T-helper 1 cell (primary cell): ENCODE measurements at places on chromosomes 5 and 9.
A peak's percentile ranks its signal among the peaks of the same experiment; 100 is the strongest.

DNA sequence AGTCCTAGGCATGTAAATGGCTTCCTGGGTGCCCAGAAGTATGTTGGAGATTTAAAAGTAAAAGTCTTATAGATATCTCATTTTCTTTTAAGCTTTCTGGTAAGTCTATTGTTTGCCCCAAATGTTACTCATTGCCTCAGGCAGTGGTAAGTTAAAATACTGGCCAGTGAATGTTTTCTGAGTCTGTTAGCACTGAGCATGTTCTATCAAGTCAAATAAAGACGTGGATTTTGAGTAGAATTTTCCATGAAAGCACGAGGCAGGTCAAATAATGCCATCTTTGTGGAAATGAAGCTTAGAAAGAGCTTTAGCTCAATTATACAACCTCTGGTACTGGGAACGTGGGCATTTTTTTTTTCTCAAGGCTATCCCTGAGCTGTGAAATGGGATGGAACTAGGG is 651.3 kb upstream of the ACO1 start:
- DNase-seq, result no peak

GRCh38 chr9:68651280-68651893 is 53.7 kb upstream of the PIP5K1B start:
- DNase-seq, result no peak

GRCh38 chr9:137462986-137463930 is 4.1 kb upstream of the NSMF start:
- no peak for DNase-seq

DNA sequence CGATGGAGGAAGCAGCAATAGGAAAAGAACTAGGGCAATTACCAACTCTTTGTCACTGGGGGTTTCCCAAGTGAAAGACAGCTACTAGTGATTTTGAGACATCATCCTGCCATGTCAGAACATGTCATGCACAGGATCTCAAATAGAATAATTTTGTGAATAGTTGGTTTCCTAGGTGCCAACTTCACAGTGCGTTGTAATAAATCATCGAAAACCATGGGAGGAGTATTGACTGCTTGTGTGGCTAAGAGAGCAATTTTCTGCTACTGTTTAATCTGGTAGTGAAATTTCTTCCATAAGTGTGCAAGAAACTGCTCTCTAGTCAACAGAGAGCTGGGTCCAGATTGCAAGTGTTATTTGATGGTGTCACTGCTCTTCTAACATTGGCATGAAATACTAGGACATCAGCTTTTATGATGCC is 168.6 kb downstream of the NNT start:
- no peak for DNase-seq

DNA sequence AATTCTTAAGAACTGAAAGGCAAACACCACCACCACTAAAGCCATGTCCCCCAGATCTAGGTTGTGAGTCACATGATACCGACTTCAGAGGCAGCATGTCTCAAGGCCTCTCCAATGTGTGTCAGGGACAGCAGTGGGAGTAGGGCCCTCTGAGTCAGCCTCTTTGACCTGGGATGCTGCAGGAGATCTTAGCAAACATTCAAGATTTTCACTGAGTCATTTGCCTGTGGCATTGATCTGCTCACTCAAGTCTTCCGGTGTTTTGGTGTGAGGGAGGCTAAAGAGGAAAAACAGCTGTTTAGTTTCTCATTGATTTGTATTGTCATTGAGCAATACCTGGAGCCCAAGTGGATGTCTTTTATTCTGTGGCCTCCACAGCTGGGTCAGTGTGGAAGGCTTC is 36.1 kb downstream of the TMC1 start:
- DNase-seq, result no peak

GRCh38 chr5:167049771-167050567 is 1241.5 kb upstream of the WWC1 start:
- no peak for DNase-seq

DNA sequence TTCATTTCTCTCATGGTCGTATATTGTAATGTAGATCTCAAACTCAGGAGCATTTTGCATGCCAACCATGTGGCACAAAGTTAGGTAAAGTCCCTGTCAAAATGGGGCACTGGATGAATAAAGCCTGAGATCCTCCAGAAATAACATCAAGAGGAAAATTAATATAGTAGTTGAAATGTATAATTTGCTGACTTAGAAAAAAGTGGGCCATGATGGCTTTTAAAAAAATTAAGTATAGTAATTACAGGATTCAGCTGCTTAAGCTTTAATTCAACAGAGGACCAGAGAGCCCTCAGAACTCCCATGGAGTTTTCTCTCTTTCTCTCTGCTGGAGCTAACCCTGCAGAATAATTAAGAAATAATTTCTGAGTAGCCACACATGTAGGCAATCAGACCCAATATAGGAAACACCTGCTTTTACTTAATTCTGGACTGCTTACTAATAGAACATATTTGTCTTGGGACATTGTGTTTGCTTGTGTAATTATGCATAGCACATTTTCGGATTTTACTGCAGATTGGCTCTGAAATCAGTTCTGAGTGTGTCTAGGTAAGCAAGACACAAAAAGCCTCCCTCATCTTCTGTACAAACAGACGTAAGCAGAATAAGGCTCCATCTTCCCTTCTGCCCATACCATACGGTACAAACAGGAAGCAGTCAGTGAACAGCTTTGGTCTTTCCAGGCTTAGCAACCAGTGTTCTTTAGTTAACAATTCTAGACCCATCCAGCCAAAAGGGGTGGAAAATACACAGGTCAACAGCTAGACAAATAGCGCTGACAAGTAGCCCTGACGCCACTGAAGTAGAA is 26.5 kb upstream of the PCSK1 start:
- DNase-seq, result no peak

DNA sequence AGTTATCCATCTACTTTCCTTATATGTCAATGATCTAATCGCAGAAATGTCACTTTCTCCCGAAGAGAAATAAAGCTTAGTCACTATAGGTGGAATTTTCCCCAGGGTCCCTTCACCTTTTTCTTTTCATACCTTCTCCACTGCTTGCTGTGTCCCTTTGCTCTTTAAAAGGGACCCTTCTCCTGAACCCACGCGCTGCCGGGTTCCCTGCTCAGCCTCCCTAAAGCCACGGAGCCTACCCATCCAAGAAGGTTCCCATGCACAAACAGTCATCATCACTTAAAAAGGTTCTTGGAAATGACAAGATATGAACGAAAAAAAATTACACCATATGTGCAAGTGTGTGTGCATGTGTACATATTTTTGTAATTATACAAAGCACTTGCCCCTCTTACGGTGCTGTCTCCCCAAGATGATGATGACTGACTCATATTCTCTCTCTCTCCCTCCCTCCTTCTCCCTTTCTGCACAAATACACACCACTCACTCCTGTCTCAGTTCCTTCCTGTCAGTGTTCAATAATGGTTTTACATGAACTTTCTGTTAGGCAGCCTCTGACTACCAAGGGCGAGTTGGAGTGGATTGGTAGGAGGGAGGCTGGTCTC is 1.5 kb upstream of the PTPRD start:
- DNase-seq, result no peak

- peak; percentile 56 for DNase-seq
Observed at GRCh38 chr9:272251-273213, 57.9 kb downstream of the DOCK8 start.

DNA sequence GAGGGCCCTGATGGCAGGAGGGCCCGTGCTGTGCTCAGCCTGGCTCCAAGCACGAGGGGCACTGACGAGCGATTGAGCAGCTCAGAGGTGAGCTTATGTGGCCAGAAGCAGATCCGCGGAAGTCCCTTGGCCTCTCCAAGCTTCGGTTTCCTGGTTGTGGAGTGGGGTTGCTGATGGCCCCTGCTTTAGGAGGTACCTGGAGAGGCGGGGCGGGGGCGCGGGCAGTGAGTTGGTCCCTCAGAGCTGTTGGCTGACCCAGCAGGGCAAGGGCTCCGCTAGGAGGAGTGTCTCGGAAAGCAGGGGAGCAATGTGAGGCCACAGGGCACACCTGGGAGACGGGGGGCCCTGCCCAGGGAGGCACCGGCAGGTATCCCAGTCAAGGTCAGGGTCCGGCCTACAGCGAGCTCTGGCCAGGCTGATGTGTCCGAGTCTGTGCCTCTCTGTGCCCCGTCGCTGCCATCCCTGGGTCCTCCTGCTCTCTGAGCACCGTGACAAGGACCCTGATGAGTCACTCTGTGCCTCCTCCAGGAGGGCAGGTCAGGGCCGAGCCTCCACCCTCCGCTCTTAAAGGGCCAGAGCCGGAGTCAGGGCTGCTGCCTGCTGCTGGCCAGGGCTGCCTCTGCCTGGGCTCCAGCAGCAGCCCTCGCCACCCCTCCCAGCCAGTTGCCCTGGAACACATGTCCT is 14.8 kb downstream of the NCS1 start:
- DNase-seq, result no peak

DNA sequence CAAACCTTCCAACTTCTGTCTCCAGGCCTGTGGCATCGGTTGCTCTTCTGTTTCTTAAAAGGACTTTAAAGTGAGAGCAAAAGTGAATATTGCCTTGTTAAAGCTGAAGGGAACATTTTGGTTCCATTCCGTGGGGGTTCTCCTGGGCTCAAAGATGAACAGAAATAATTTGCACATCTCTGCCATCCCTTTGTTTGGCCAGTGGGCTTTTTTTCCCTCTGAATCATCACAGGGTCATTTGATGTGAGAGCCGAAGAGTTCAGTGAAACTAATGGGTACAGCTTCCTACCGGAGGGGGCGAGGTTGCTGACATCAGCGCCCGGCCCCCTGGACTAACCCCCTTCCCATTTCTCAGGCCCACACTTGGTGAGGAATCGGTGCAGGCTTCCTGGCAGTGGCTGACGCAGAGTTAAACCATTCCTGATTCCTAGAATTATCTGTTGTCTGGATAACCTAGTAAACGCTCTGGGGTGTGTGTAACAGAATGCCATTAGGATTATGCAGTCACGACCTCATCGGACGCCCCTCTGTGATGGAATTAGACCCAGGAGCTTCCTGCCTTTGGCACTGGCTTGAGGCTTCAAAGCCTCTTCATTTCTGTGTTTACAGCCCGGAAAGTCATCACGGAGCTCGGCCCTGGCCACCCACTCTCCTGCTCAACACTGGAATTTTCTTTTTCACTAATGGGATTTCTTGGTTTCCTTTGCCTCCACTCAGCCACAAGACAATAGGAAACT is 61.6 kb upstream of the RPL26L1 start:
- DNase-seq, result no peak

DNA sequence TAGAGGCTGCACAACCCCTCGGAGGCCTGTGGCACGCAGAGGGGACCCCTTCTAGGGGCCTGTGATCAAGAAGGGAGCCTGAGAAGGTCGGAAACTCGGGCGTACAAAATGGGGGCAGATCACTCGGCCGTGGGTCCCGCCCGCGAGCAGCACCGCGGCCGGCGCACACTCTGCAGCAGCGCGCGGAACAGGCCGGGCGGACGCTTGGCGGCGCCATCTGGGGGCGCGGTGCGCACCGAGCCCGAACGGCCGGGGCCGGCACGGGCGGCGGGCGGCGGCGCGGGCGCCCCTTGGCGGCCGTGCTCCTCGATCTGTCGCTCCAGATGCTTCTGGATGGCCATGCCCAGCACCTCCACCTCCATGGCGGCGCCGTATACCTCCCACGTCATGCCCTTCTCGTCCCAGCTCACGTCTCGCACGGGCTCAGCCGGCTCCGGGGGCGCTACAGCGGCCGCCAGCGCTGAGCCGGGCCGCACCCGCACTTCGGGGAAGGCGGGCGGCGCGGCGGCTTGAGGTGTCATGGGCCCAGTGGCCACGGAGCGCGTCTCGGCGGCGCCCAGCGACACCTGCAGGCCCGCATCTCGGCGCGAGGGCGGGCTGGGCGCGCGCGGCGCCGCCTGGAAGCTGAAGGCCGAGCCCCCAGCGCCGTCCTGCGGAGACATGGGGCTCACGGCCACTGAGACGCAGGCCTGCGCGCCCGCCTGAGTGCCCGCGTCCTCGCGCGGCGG is 13.1 kb downstream of the GPRIN1 start:
- peak; percentile 67 for DNase-seq

DNA sequence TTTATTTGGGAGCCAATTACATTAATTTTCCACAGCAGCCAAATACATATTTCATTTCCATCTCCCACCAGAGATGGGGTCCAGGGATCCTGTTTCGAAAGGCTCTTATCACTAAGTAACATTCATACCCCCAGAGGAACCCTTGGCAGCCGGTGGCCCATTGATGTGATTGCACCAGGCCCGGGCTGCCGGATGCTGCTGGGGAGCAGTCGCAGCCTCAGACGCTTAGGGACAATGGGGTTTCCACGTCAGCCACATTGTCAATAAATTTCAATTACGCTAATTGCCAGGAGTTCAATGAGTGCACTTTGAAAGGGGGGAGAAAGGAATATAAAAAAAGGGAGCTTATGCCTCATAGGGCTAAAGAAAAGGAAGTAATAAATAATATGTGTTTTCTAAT is 478.8 kb upstream of the ADAMTS16 start:
- no peak for DNase-seq

DNA sequence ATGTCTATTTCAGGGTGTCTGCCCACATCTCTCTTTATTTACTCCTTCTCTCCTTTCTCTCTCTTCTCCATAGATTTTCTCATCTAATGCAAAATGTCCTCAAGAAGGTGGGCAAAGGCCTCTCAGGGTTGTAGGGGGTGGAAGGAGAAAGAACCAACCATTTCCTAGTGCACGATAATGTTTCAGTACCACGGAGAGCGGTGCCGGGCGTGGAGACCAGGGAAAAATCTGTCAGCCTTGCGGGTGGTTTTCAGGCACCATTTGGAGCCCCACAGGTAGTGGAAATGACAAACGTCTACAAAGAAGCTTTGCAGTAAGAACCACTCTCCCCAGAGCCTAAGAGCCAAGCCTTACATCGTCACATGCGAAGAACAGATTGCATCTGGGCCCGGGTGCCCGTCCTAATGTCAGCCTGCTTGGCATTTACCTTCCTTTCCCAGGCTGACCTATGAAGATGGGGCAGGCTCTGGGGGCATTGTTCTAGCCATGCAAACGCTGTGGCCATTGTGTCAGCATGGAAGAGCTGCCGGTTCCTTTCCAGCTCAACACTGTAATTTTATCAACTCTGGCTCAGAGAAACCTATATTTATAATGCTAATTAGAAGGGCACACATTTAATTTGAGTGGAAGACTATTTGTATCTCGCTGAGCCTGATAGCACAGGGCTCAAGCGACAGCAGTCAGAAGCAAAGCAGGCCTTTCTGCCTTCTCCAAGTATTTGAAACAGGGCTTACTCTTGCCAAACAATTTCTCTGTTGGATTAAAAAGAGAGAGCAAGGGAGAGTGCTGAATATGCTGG is 430.1 kb upstream of the WWC1 start:
- DNase-seq, result no peak

DNA sequence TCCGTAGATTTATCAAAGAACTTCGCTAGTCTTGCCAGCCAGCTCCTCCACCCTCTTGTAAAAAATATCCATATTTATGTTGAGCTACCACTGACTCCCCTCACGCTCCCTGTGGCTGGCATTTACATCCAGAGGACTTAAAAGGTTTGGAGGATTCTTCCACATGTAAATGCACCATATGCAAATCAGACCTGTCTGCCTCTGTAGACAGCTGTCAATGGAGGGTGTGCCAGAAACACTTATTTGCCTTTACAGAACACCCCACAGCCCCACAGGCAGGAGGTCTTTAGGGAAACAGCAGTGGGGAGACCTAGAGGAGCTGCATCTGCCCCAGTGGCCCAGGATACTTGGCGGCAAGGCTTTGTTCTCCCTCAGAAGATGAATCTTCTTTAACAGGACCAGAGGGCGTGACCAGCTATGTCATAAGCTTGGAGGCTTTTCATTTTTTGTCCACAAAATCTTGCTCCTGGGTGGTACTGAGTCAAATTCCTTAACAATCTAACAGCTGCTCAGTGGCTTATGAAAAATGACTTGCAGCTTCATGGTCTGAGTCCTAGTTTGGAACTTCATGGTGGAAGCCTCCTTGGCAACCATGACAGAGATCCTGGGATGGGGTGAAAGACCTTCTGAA is 535.8 kb downstream of the EBF1 start:
- DNase-seq, result no peak

- no peak for DNase-seq
Observed at GRCh38 chr9:36025746-36026145, 11.0 kb upstream of the RECK start.

- no peak for DNase-seq
Observed at GRCh38 chr5:113060408-113061025, 83.9 kb downstream of the DCP2 start.
